Stimulated activated CD8-positive, alpha-beta memory T cell treated with anti-CD3 and anti-CD28 coated beads, Interleukin-2, amount 100 ng/mL, for 1 hour (primary cell): ENCODE measurements at places on chromosomes 3 and 15.

DNA sequence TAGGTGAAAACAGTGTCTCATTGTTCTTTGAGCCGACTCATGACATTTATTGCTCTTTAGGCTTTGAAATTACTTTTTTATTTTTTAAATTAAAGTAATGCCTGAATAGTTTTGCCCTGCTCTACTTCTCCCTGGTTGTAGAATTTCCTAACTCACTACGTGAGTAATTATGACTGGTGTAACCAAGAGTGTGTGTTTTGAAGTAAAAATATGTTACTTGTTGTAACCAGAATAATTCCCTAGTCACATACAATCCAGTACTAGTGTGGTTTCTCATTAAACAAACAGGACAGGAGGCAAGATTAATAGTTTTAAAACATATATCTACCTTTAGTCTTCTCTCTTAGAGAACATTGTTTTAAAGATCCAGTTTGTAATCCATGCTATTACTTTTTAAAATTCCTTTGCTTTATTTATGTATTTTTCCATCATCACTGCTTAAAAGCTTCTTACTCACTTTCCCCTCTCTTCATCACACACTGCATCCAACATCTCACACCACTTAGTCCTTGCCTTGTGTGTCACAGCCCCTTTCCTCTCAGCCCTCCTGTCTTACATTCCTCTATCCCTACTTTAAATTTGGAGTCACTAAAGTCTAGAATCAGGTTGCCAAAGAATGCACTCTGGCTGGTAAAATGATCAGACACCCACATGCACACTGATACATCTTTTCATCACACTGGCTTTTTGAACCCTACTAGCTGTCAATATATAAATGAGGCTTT lies 219.7 kb downstream of the WNT5A start:
- no peak for DNase-seq

DNA sequence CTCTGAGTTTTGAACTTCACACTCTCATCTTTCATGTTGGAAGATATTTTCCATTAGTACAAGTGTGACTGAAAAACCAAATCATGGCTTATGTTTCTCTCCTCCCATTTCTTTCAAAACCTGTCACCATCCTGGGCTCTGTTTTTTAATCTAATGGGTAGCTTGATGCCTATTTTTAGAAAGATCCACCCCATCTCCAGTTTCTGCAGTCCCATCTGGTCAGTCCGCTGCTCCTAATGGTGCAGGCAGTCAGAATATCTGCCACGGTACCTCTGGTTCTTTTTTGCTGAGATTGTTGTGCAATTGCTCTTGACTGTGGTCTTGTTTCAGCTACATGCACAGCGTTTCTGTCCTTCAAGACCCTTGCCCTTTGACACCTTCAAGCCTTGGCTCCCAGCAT lies 240.9 kb upstream of the CADM2 start:
- no peak for DNase-seq

DNA sequence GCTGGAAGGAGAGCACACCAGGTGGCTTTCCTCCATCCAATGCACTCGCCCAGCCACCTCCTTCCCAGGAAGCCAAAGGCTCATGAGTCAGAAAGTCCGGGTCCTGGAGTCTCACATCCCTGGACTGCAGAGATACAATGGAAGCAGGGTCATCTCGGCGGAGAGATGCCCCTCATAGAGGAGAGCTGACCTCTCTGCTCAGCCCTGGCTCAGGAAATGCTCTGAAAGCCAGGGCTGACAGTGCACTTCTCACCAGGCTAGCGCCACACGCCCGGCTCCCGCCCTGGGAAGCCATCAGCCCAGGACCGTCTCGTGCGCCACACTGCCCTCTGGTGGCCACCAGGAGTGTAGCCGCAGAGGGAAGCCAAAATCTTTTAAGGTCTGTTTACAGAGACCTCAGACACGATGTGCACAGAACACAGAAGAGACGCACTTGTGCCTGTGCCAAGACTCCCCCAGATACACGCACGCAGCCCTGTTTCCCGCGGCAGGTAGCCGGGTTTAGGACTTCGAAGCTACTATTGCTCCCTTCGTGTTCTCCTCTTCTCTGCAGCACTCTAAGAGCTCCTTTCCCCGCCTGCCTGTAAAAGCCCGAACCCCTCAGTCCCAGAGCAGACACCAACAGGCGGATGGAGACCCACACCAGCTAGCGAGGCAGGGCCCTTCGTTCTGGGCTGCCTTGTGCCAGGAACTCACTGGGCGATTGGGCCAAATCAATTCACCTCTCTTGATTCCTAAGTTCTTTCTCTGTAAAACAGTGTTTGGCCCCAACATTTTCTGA lies 9.7 kb downstream of the NTRK3 start:
- peak; percentile 52 for DNase-seq

GRCh38 chr15:91879158-91879557 lies 25.6 kb downstream of the SLCO3A1 start:
- no peak for DNase-seq

GRCh38 chr15:66753687-66754377 lies 51.8 kb downstream of the SMAD6 start:
- DNase-seq = no peak

DNA sequence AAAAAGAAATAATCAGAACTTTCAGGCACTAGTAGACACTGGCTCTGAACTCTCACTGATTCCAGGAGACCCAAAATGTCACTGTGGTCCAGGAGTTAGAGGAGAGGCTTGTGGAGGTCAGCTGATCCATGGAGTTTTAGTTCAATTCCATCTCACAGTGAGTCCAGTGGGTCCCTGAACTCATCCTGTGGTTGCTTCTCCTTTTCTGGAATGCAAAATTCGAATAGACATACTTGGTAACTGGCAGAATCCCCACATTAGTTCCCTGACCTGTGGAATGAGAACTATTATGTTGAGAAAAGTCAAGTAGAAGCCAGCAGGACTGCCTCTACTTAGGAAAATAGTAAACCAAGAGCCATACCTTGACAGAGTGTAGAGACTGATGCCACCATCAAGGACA lies 87.3 kb upstream of the OXTR start:
- DNase-seq = no peak

DNA sequence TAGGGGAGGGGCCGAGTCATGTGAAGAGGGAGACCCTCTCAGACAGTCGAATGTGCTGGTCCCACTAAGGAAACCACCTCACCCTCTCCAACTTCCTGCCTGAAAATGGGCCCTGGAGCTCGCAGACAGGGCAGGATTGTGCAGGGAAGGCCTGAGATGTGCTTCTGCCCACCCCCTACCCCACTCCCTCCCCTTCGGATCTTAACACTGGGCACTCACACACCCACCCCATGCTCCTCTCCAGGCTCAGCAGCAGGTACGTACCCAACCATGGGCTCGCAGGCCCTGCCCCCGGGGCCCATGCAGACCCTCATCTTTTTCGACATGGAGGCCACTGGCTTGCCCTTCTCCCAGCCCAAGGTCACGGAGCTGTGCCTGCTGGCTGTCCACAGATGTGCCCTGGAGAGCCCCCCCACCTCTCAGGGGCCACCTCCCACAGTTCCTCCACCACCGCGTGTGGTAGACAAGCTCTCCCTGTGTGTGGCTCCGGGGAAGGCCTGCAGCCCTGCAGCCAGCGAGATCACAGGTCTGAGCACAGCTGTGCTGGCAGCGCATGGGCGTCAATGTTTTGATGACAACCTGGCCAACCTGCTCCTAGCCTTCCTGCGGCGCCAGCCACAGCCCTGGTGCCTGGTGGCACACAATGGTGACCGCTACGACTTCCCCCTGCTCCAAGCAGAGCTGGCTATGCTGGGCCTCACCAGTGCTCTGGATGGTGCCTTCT lies 20.0 kb downstream of the ATRIP start:
- DNase-seq = no peak

- no peak for DNase-seq
These were observed 185.9 kb downstream of the FNDC3B start for GRCh38 chr3:172225215-172225707.

DNA sequence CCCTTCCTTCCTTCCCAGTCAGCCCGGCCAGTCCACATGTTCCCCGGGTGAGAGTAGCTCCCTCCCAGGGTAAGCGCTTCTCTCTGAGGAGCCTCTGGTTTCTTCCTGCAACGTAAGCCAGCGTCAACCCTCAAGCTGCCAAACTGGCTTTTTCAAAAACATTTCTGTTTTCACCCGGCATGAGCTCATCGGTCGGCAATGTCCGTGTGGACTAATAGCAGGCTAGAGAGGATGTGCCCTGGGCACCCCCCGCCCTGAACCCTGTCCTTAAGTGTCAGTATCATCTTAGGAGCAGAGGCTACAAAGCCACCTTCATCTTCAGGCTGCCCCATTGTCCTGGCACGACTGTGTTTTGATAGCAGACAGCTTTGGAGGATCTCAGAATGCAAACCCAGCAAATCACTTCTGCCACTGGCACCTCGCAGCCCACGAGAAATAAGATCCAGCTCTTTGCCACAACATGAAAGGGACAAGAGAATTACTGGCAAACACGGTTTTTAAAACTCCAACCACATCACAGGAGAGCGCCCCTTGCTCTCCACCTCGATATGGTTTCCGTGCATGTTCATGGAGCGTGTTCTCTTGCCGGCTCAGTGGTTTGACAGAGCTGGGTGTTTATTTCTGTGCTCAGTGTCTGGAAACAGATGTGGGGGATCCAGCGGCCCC lies 9.9 kb downstream of the ALDH1A3 start:
- no peak for DNase-seq

GRCh38 chr3:65288776-65289175 lies 601.0 kb upstream of the ADAMTS9 start:
- no peak for DNase-seq

GRCh38 chr3:70863049-70863448 lies 550.6 kb upstream of the MDFIC2 start:
- no peak for DNase-seq

DNA sequence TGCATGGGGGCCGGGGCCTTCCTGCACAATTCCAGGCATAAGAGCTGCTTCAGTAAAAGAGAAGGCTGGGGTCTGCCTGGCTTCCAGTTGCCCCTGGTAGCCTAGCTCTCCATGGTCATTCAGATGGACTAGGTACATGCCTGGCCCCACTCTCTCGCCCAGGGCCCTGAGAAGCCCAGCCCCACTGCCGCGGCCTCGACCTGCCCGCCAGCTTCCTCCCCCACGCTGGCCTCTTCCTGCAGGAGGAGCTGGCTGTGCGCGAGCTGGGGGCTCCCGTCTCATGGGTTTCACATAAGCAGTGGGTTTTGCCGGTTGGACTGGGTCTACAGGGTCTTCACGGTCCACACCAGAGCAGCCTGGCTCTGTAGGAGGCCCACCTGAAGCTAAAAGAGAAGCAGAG lies 3.6 kb downstream of the PRR20G start:
- no peak for DNase-seq

DNA sequence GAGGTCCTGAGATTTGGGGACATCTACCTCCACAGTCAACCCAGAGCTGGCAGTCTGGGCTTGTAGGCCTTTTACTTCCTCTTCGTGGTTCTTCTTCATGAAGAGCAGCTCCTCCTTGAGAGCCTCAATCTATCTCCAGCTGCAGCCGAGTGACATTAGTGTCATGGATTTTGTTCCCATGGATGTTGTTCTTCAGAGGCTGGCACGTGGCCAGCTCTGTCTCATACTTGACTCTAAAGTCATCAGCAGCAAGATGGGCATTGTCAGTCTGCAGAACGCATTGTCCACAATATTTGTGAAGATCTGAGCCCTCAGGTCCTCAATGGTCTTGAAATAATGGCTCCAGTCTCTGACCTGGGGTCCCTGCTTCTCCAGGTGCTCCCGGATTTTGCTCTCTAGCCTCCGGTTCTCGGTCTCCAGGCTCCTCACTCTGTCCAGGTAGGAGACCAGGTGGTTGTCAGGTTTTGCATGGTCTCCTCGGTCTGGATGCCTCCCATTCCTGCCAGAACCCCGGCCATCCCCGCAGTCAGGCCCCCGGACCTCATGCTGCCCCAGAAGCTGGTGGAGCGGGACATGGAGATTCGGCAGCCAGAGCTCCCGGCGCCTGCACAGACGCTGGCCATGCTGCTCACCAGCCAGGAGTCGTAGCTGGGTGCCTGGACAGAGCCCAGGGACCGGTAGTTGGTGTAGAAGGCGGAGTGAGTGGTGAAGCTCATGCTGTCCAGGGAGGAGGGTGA lies 3.4 kb upstream of the CCNL1 start:
- DNase-seq = no peak

DNA sequence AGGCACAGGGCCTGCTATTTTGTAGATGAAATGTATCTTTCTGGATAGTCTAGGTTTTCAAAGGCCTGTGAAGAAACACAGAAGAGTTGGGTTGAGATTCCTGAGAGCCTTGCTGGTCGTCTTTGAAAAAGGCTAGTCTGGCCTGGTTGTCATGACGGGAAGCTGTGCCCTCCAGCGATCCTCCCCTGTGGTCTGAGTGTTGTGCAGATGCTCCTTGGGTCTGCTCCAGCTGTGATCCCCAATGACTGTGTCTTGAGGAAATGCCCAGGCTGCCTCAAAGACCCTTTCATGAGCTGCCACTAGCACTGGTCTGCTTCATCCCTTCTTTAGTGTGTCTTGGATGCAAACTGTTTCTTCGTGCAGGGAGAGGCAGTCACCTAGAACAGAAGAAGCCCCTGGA lies 111.0 kb upstream of the SYNPR start:
- no peak for DNase-seq

DNA sequence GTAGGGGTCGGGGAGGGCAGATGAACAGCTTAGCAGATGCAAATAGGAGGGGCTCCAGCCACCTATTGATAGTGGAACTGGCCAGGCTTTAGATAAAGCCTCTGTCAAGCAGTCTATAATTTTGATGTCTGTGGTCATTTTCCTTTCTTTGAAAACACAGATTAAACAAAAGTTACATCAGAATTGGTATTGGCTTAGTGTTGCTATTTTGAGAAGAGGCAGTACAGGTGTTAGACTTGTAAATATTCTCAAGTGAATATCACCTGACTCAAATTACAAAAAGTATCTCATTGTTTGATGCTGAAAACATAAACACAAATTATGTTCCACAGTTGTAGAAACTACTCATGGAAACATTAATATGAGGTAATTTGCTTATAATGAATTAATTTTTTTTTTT lies 18.1 kb downstream of the GHRL start:
- no peak for DNase-seq

GRCh38 chr3:130760922-130761321 lies 14.3 kb upstream of the PIK3R4 start:
- DNase-seq = no peak

DNA sequence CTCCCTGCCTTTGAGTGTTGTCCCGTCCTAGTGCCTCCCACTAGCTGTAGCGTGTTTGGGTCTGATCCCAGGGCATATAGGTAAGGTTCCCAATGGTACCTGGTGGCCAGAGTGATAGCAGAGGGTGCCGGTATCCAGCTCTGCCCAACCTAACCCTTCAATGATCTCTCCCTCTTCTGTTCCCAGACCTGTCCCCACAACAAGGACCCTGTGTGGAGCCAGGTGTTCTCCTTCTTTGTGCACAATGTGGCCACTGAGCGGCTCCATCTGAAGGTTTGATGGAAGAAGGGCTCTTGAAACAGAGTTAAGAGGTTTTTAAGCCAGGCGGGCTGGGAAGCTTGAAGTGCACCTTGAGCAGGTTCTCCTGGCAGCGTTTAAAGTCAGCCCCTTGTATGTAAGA lies 35.5 kb downstream of the ESYT3 start:
- DNase-seq = no peak

DNA sequence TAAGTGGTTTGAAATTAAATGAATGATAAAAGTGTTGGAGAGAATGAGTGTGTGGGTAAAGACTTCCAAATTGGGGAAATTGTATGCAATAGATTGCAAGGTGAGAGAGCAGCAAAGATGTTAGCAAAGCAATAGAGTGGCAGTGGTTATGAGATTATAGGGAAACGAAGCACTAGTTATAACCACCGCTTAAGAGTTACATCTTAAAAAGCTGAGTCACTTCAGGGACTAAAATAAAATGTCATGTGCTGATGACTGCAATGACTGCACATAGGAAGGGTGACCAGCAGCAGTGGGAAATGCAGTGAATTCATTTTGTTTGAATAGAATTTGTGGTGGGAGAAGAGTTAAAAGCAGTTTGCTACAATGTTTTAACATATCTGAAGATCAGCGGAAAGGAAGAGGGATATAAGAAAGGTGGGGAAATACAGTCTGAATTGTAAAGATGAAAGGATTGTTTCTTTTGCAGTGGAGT lies 127.3 kb downstream of the RAP2B start:
- no peak for DNase-seq
